ENCODE measurements at places on chromosomes 5 and 9.
A peak's percentile ranks its signal among the peaks of the same experiment; 100 is the strongest.

DNA sequence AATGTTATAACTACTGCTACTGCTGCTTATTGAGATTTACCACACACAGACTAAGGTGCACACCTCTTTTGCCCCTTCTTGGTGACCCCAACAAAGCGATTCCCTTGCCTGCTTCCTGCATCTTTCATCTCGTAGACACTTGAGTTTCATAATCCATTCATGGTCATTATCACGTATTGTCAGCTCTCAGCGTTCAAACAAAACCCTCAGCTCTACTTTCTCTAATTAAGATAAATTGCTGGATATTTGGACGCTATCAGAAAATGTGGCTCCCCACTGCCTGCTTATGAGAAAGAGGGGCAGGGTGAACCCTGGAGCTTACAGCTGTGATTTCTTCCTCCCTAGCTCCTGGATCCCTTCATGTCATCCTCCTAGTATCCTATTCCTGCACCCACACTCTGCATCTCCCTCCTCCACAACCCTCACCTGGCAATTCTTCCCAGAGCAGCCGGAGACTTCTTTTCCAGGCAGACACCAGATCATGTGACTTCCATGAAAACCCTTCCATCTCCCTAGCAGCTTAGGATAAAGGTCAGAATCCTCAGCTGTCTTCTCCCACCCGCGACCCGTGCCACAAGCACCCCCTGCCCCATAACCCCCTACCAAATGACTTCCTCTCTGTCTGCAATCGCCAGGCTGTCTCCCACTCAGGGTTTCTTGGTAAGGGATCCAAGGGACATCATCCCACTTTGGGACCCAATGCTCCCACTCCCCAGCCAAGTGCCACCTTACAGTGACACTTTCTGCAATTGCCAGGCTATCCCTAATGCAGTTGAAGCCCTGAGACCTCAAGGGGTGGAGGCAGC, 146.5 kb downstream of the NSG2 start:
- DNase-seq, result no peak

DNA sequence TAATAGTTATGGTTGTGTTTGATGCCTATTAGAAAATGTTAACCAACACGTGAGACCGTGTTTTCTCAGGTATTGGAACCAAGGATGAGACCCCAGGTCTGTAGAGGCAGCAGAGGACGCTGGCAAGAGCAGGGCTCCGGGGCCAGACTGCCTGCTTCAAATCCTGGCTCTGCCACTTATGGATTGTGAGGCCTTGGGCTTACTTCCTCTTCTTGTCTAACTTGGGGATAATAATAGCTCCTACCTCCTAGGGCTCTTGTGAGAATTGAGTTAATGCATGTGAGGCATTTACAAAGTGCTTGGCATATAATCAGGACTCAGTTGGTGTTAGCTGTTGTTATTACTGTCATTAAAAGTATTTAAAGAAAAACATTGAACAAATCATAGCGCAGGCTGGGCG, 85.5 kb upstream of the PITX1 start:
- DNase-seq, result no peak

GRCh38 chr9:132293145-132293721, 61.6 kb downstream of the SETX start:
- no peak for DNase-seq

DNA sequence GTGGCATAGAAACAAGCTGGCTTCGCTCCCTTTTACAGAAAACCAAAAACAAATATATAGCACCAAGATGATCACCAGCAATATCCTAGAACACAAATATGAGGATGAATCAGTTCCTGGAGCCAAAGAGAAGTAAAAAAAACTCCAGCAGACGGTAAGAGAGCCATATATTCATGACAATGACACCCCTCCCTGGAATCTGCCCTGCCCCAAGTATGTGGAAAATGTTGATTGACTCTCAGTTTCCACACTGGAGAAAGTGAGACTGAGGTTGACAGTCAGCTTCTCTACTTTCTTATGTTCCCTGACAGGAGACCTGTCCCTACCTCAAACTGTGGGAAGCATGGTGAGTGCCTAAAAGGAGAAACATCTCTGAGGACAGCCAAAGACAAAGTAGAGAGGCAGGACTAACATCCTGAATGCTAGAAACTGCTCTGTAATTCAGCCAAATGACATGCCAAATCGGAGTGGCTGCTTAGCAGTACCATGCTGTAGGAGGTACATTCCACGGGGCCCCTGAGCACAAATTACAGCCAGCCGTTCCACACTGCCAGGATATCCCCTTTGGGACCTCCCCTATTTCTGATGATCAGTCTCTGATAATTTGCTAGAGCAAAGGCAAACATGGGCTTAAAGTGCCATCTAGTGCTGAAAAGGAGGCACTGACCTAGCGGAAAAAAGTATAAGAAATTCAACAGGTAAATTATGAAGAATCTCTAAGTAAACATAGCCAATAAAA, 424.0 kb upstream of the RGMB start:
- DNase-seq, result no peak

DNA sequence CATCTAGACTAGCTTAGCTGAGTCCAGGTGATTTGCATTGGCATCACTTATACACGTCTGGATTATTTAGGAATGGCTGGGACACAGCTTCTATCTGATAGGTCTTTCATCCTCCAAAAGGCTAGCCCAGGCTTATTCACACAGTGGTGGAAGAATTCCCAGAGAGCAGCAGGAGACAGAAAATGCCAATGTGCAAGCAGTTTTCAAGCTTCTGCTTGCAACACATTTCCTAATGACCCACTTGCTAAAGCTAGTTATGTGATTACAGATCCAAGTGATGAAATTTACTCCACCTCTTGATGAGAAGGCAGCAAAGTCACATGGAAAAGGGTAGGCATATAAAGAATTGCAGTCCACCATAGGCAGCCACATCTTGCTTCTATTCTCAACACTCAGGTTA, 44.2 kb upstream of the MAST4 start:
- no peak for DNase-seq

- no peak for DNase-seq
Measured at GRCh38 chr9:35650341-35651158, at the start of gene SIT1. SIT1 (minus strand) TSS chr9:35650931; CDS start chr9:35650853, 78 bp downstream.

GRCh38 chr9:97852001-97852398, 1.0 kb upstream of the FOXE1 start:
- no peak for DNase-seq

DNA sequence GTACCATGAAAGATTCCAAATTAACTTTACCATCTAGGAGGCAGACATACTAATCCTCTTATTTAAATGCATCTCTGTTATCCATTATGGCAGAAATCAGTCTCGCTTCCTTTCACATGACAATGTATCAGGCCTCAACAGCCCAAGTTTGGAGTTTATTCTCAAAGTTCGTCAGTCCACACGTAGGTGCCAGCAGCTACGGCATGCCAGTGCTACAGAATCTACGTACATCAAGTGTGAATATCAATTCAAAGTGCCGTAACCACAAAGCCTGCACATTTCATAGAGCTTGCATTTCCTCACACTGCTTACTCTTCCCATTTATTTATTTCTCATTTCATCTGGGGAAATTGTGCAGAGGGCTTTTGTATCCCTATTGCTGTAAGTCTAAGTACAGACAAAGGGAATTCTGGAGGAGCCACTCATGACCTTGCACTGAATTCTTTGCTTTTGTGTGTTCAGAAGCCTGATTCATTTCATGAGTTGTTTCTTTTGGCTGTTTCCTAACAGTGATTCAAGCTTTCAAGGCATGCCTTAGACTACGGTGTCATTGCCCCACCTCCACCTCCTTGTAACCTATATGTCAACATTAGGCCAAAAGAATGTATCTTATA, 10.0 kb downstream of the ENC1 start:
- no peak for DNase-seq

GRCh38 chr5:128409166-128409800, 128.8 kb downstream of the FBN2 start:
- no peak for DNase-seq

DNA sequence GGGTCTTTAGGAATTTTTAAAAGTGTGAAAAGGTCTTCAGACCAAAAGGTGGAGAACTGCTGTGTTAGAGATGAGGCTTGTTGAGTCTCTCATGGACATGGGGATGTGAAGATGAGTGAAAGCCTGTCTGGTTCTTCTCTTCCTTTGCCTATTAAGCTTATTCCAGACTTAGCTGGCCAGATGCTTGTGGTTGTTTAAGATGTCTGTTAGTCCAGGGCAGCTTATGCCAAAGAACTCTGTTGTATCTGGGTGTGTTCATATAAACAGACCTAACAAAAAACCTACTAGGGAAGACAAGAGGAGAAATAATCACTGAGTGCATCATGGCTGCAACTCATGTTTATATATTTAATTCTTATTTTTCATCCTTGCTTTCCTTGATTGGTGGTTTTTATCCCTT, 57.5 kb upstream of the NCS1 start:
- DNase-seq, result no peak

DNA sequence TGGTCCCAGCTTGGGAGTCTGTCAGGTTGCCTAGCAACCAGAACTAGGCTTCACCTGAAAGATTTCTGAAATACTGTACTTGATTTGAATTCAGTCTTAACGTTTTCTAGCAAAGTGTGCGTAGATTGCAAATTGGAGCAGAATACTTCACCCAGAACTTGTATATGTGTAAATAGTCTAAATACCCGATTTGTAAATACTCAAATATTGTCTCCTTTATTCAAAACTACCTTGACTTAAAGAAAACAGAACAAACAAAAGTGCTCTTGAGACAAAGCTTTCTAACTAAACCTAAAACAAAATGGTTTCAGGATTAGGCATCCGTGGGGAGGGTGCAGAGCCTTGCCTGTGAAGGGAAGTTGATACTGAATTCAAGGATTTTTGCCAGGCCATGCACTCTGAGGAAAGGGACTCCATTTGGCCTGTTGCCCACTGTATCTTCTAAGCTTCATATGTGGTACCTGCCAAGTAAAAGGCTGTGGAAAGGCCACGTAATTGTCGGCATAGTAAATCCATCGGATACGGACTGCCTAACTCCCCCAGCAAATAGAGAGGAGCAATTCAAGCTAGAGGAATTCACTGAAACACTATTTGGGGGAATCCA, 744 bp upstream of the HMGCS1 start:
- peak; percentile 17 for DNase-seq

DNA sequence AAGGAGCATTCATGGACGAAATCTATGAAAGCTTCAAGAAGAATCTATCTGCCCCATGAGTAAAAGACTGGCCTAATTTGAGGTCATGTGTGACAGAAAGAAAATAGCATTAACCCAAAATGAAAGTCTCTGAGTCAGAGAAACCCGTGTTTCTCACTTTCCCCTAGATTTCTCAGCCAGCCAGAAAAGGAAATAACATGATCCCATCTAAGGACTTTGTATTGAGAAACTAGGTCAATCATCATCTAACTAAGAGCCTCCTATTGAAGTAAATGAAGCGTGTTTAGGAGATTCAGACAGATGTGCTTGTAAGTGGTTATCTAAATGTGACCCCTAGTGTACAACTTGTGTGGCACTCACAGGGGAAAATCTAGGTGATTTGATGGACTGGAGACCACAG, 77.3 kb upstream of the ZNF366 start:
- DNase-seq, result no peak

DNA sequence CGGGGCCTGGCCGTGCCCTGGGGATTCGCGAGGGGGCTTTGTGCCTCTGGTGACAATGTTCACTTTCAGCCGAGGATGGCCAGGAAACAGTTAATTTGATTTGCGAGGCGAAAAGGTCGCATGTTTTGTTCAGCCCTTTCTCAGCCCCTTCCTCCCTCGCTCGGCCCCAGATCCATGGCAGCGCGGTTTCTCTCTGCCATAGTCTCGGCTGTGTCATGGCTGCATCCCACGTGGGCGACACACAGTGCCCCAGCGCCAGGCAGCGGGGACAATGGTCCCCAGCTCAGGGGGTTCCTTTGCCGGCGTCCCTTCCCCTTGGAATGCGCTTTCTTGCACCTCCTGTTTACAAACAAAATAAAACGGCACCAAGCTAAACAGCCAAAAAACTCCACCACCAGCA, 370.3 kb upstream of the IRX2 start:
- no peak for DNase-seq

Measured in mucosa of gallbladder (tissue), 1 donor.